Spleen (tissue), 13 donors: ENCODE measurements at places on chromosomes 4 and X. TPM values are rescaled to one million over a fixed set of nuclear protein-coding genes. Genes with fewer than 3 reads are reported as not detected.

DNA sequence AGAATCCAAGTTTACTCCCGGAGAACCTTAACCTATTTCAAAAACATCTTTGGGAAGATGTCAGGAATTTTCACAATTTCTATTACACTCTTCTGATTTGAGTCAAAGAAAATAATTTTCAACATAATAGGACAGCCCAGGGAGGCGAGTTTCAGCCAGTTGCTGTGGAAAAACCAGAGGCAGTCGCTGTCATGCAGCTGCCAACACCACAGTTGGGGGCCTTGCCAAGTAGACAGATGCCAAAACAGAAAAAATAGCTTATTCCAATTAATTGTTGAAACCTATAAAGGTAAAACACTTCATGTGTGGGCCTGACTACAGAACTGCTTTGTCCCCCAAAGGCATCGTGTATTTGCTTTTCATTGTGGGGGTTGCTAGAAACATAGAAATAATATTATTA is 225.8 kb downstream of the DMD start:
- DNase-seq: no peak
- H3K27me3 ChIP-seq: no peaks in the 10 kb centered on the region
- H3K4me1 ChIP-seq: no peaks in the 10 kb centered on the region
- no peak overlapping the region for H3K4me3 ChIP-seq

Gene SULT1E1
- not detected for total RNA-seq

Gene SPACA5
- not detected for total RNA-seq

GRCh38 chr4:8079916-8080753 is 78.5 kb downstream of the ABLIM2 start:
- no peak overlapping the region for H3K4me3 ChIP-seq
- no peaks in the 10 kb centered on the region for H3K27me3 ChIP-seq
- peaks cover 17% of the 10 kb centered on the region for H3K36me3 ChIP-seq
- H3K27ac ChIP-seq: no peak overlapping the region
- H3K4me1 ChIP-seq: peaks cover 24% of the 10 kb centered on the region

DNA sequence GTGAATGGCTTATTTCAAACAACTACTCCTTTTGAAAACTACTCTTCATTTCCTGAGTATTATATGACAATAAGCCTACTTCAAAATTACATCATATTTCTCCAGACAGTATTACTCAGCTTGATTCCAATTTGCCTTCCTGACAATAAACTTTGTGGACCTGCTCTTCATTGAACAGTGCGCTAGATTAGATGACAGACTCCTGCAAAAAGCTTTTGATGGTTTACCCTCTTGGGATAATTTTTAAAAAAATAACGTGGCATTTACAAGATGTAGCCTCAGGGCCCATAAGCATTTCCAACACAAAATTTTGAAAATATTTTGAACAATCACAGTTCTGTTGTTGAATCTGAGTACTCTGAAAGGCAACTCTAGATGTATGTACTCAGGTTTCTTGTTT is 25.9 kb downstream of the MGAT4D start:
- H3K27ac ChIP-seq: no peak overlapping the region
- H3K4me3 ChIP-seq: no peak overlapping the region
- no peak for DNase-seq
- H3K36me3 ChIP-seq: no peaks in the 10 kb centered on the region
- no peaks in the 10 kb centered on the region for H3K4me1 ChIP-seq

Gene MTNR1A
- not detected for total RNA-seq

Gene UNC5C
- 7.8 TPM for total RNA-seq

DNA sequence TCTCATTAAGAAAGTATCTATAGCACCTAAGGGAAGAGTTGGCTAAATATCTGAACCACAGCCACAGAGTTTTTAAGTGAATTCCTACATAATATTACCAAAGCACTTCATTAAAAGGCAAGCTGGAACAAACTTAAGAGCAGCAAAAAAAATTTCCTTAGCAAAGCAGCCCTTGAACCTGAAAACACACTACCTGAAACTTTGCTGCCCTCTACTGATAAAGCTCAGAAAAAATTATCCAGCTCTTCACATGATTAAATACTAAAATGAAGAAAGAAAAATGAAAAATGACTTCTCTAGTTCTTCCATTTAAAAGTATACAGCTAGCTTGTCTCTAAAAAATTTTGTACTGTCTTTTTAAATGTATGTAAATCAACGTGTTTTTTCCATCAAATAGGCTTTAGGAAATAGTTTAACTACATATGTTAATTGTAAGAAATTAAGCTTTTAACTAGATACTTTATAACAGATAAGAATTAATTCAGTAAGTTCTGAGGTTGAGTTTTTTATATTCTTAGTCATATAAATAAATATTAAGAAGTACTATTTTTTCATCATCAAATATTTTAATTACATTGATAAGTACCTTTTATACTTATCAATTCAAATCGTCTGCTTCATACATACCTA is 156.1 kb downstream of the STPG2 start:
- H3K27me3 ChIP-seq: no peaks in the 10 kb centered on the region
- DNase-seq: no peak
- H3K4me3 ChIP-seq: no peak overlapping the region
- H3K27ac ChIP-seq: no peak overlapping the region
- H3K36me3 ChIP-seq: no peaks in the 10 kb centered on the region

DNA sequence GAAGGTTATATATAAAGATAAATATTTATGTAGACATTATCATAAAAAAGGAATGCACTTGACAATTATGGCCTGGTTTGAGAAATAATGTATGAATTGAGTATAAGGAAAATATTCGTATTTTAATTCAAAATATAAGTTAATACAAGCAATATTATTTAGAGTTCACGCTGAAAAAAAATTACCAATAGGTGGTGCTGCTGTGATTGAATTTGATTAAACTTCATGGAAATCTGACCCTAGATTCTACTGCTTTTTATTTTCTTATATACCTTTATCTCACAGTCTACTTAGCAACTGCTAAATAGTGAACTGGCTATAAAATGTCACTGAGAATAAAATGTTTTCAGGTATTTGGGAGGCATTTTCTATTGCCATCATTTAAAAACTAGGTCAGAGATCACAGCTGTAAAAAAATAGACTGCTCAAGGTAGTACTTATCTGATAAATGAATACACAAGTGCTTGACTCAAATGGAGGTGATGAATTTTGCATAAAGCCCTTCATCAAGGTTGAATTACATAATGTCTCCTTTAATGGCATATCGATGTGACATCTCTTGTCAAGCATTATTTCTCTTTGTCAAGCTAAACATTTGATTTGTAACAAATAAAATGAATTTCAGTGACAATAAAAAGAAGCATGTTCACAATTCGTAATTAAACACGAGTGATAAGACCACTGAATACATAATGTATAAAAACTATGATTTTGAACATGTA is 1638.8 kb upstream of the PCDH7 start:
- H3K27ac ChIP-seq: no peak overlapping the region
- H3K27me3 ChIP-seq: no peaks in the 10 kb centered on the region
- DNase-seq: no peak
- H3K36me3 ChIP-seq: no peaks in the 10 kb centered on the region

Gene CLDN34
- total RNA-seq: not detected

Gene KCTD8
- total RNA-seq: not detected

- no peak overlapping the region for H3K4me3 ChIP-seq
- H3K27ac ChIP-seq: no peak overlapping the region
- no peak for DNase-seq
- no peaks in the 10 kb centered on the region for H3K27me3 ChIP-seq
- H3K4me1 ChIP-seq: no peaks in the 10 kb centered on the region
- no peaks in the 10 kb centered on the region for H3K36me3 ChIP-seq
These were observed 35.6 kb downstream of the RAB40A start for GRCh38 chrX:103483720-103484119.

DNA sequence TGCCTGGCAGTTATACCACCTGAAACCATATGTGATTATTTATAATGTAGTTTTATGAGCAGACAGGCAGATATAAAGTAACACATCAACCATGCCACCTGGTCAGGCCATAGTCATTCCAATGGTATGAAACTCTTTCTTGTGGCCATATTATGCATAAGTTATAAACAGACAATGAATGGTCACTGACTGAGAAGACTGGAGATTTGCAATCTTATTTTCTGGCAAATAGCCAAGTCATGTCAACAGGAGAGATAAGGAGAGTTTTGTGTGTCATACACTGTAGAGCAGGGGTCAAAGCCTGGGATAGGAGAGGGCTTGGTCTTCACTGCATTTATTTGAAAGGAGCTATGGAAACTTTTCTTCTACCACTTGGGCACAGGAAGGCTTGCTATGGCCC is 29.5 kb downstream of the SORBS2 start:
- H3K27me3 ChIP-seq: no peaks in the 10 kb centered on the region
- DNase-seq: no peak
- no peak overlapping the region for H3K27ac ChIP-seq
- H3K4me3 ChIP-seq: no peak overlapping the region
- H3K4me1 ChIP-seq: no peaks in the 10 kb centered on the region

GRCh38 chr4:38669208-38669607 is 5.2 kb downstream of the KLF3 start:
- peaks cover 93% of the 10 kb centered on the region for H3K4me1 ChIP-seq
- no peak overlapping the region for H3K4me3 ChIP-seq
- DNase-seq: no peak
- H3K27ac ChIP-seq: peak overlapping the region; percentile 100

DNA sequence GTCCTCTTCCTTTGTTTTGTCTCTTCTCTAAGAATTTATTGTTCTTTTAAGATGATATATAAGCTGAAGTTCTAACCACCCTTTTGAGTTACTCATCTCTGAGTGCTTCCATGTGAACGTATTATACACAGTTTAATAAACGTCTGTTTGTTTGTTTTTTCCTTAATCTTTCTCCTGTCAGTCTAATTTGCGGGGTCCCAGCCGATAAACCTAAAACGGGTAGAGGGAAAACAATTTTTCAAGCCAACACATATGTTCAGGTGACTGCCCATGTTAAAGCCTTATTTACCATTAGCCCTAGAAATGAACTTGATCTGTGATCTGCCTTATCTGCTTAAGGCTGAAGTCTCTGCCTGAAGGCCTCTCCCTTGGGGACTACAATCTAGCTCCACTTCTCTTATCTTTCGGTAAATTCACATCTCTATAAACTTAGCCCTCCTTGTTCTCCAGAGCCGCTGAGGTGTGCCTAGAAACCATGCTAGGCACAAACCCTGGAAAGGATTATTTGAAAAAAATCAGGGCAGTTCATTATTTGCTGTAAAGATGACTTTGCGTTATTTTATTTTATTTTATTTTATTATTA is 158.8 kb downstream of the CAMK2D start:
- H3K36me3 ChIP-seq: peaks cover 7% of the 10 kb centered on the region
- DNase-seq: no peak
- H3K27ac ChIP-seq: no peak overlapping the region
- no peaks in the 10 kb centered on the region for H3K27me3 ChIP-seq
- H3K4me1 ChIP-seq: peaks cover 28% of the 10 kb centered on the region
- no peak overlapping the region for H3K4me3 ChIP-seq

Gene AREG
- total RNA-seq: 5.4 TPM

DNA sequence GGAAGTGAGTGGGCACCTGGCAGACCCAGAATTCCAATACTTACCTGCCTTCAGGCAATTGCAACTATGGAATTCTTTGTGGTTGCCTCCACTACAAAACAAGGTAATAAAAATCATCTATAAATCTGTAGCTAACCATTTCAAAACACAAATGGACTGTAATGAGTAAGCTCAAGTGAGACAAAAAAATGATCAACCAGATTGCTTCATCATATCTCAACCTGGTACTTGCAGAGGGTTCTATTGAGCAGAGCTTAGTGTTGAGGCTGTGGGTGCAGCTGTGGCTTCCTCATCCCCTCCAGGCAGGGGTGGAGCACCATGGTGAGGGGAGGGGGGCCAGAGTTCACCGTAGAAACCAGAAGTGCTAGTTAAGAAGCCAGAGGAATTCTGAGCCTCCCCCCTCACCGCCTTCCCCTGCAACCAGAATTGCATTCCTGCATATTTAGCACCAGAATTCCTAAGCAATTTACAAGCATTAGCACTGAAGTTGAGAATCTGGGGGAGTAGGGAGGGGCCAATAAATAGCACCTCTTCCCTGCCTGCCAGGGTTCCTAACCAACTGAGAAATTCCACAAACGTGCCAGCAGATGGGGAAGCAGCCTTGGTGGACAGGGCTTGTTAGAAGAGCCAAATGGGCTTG is 11.5 kb downstream of the CTAG1A start:
- H3K4me3 ChIP-seq: no peak overlapping the region
- no peaks in the 10 kb centered on the region for H3K36me3 ChIP-seq
- no peaks in the 10 kb centered on the region for H3K27me3 ChIP-seq
- H3K4me1 ChIP-seq: no peaks in the 10 kb centered on the region
- DNase-seq: no peak
- H3K27ac ChIP-seq: no peak overlapping the region

DNA sequence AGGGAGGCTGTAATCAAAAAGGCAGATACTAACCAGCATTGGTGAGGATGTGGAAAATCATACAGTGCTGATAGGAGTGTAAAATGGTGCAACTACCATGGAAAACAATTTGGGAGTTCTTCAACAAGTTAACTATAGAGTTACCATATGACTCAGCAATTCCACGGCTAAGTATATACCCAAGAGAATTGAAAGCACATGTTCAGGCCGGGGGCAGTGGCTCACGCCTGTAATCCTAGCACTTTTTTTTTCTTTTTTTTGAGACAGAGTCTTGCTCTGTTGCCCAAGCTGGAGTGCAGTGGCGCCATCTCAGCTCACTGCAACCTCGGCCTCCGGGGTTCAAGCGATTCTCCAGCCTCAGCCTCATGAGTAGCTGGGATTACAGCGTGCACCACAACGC is 15.0 kb upstream of the CD99L2 start:
- H3K4me3 ChIP-seq: no peak overlapping the region
- no peak for DNase-seq
- H3K4me1 ChIP-seq: no peaks in the 10 kb centered on the region
- H3K27me3 ChIP-seq: no peaks in the 10 kb centered on the region

Gene ARSJ
- 0.52 TPM for total RNA-seq

DNA sequence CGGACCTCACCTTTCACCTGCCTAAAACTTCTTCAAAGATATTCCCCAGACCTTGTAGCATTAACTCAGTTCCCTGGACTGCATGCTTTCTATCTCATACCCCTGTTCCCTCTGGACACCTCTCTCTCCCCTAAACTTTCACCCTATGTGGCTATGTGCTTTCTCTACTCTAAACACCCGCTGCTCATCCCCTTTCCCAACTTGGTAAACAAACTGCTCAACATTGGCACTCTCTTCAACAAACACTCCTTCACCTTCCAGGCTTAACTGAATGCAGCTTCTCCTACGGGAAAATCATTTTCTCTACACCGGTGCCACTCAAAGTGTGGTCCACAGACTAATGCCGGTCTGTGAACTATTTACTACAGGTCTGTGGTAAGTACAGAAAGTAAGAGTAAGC is 19.9 kb downstream of the PHF8 start:
- no peak overlapping the region for H3K27ac ChIP-seq
- no peak overlapping the region for H3K4me3 ChIP-seq
- no peak for DNase-seq
- H3K36me3 ChIP-seq: peaks cover 76% of the 10 kb centered on the region
- H3K27me3 ChIP-seq: no peaks in the 10 kb centered on the region

Gene DMP1
- not detected for total RNA-seq

DNA sequence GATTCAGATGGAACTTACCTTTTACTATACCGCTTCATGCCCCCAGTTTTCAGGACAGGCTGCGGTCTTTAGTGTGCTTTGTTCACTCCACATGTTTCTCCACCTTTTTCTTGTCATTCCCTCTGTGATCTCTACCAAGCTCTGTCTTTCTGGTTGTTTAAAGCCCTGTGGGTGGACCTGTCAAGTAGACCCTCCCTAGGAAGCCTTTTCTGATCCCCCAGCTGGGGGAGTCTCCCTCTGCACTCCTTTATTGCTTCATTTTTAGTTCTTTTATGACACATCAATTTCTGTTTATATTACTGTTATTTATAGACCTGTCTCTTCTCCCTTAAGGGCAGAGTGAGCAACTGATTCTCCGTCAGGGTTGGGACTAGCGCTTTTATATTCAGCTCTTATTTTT is 150.2 kb downstream of the C4orf33 start:
- no peak overlapping the region for H3K4me3 ChIP-seq
- H3K4me1 ChIP-seq: no peaks in the 10 kb centered on the region

Gene SHOX
- total RNA-seq: not detected

Gene ANKRD50
- 11.3 TPM for total RNA-seq
